IMR-90 (cell line): ENCODE measurements at places on chromosomes 7 and 10.
A peak's percentile ranks its signal among the peaks of the same experiment; 100 is the strongest.

DNA sequence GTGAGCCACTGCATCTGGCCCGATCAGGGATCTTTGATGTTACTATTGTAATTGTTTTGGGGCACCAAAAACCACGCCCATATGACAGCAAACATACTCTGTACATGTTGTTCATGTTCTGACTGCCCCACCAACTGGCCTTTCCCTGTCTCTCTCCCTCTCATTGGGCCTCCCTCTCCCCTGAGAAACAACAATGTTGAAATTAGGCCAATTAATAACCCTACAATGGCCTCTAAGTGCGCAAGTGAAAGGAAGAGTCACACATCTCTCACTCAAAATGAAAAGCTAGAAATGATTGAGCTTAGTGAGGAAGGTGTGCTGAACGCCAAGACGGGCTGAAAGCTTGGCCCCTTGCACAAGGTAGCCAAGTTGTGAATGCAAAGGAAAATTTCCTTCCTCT, 50.3 kb upstream of the SDK1 start:
- no peak for DNase-seq

DNA sequence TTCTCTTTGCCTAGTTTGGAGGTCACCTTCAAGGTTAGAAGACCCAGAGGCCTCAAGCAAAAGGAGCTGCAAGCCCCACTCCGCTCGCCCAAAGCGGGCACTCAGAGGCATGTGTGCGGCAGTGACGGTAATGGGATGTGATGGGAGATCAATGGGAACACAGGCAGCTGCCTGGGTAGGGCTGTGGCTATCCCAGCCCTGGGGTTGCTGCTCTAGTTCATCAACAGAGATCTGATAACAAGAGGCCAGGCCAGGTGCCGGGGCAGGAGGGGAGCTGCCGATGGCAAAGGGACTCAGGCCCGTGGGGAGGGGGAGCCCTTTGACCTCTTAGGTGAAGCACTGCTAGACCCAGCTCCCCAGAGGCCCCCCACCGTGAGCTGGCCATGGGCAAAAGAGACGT, 52.0 kb upstream of the GNA12 start:
- DNase-seq = no peak

DNA sequence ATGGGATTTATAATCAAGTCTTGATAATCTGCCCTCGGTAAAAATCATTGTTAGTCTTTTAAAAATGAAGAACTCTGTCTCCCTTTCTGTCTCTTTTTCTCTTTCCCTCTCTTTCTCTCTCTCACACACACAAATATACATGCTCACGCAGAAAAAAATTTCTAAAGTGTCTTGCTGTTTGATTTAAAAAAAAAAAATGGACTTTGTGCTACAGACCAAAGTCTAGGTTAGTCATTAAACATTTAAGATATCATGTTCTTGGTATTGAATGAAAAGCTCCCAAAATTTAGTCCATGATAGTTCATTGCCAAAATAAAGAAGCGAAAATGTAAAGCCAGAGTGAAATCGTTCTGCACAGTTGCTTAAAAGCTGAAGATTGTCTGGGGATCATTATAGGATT, 665.8 kb downstream of the SORCS1 start:
- no peak for DNase-seq

GRCh38 chr10:13922586-13922985, 335.8 kb downstream of the PRPF18 start:
- DNase-seq = peak; percentile 67

DNA sequence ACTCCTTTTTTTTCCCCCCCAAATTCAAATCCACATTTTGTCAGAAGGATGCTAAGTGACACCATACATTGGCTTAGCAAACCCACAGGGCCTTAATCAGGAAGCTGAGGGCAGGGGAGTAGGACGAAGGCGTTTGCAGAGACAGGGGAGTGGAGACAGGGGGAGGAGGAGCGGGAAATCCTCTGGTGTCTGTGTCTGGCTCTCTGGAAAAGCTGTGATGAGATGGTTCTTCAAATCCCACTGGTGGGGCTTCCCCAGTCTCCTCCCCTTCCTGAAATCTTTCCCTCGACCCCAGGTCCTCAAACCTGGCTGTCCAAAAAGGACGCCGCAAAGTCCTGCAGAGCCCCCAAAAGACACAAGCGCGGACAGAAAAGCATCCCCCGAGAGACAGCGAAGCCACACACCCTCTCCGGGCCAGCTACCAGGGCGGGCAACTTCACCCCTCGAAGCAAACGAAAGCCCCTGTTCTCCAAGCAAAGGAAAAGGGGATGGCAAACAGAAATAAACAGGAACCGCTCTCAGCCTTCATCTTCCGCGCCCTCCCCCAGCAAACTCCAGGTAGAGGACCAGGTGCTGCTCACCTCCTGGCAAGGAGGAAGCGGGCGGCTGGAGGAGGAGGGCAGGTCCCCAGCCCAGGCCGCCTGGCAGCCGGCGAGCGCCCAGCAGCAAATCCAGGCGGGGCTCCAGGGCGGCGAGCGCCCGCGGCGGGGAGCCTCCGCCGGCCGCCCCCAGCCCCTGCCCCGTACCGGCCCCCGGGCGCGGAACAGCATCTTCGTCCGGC, 520 bp downstream of the ELAPOR2 start:
- no peak for DNase-seq

DNA sequence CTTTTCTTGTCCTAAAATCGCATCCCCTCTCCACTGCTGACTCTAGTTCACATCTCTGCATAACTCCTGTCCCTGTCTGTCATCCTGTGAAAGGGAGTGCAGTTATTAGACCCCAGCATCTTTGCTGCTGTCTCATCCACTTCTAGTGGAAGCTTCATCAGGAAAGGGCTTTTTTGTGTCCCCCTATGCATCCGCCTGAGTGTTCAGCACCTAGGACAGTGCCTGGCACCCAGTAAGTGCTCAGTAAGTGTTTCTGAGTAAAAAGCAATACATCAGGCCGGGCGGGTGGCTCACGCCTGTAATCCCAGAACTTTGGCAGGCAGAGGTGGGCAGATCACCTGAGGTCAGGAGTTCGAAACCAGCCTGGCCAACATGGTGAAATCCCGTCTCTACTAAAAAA, 211.8 kb upstream of the FOXK1 start:
- DNase-seq = no peak

GRCh38 chr10:53899463-53900160, 901.4 kb downstream of the PCDH15 start:
- DNase-seq = no peak

DNA sequence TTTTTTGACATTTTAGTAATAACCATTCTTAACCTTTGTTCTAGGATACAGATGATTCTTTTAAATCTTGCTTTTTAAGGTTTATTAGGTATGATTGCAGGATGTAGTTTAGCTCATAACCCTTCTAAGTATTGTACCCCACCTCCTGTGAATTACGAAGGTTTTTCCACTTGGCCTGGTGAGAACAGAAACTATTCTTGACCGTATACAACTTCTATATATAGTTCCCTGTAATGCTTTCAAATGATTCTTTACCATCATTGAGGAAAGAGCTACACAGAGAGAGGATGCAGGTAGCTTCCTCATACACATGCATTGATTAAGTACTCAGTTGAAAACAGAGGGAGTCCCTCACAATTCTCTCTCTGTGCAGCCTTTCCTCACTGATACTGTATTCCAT, 86.3 kb downstream of the PALS2 start:
- no peak for DNase-seq

GRCh38 chr7:149524394-149524793, 26.8 kb upstream of the ZNF746 start:
- no peak for DNase-seq

DNA sequence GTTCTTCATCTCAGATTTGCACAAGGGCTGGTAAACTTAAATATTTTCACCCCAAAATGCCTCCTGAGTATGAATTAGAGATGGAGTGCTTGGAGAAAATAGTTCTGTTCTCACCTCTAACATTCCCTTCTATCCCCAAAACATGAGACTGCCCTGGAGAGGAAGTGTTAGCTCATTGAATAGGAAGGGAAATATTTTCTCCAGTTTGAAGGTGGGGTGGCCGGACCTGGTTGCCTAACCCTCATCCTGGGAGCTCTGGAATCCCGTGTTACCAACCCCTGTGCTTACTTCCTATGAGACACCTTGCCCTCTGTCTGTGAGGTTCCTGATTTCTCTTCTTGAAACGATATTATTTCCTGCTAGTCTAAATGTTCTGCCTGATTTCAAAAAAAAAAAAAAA, 779 bp downstream of the IFIT2 start:
- no peak for DNase-seq
